ENCODE measurements at places on chromosomes 12 and 14. TPM values are rescaled to one million over a fixed set of nuclear protein-coding genes. Genes with fewer than 3 reads are reported as not detected.

Gene OVCH1
- total RNA-seq, result not detected

Gene TMEM132C
- total RNA-seq, result 8.0 TPM

- no peaks in the 10 kb centered on the region for H3K36me3 ChIP-seq
- peak overlapping the region; percentile 30 for H3K4me3 ChIP-seq
- peak; percentile 93 for DNase-seq
- H3K4me1 ChIP-seq, result peaks cover 8% of the 10 kb centered on the region
- peak overlapping the region; percentile 55 for H3K27ac ChIP-seq
- peaks cover 7% of the 10 kb centered on the region for H3K27me3 ChIP-seq
These were observed 20.1 kb upstream of the CCDC63 start for GRCh38 chr12:110826592-110827200.

Gene MEG3
- 0.22 TPM for total RNA-seq

GRCh38 chr12:90945070-90945649 is 9.8 kb downstream of the CCER1 start:
- DNase-seq, result no peak
- H3K27me3 ChIP-seq, result no peaks in the 10 kb centered on the region
- no peaks in the 10 kb centered on the region for H3K36me3 ChIP-seq
- H3K4me1 ChIP-seq, result peaks cover 8% of the 10 kb centered on the region
- no peak overlapping the region for H3K4me3 ChIP-seq

GRCh38 chr12:42946871-42947381 is 357.4 kb upstream of the PRICKLE1 start:
- no peaks in the 10 kb centered on the region for H3K27me3 ChIP-seq
- H3K4me3 ChIP-seq, result no peak overlapping the region
- no peak overlapping the region for H3K27ac ChIP-seq
- DNase-seq, result no peak

Gene LHX5
- total RNA-seq, result 3.1 TPM

- H3K4me1 ChIP-seq, result peaks cover 27% of the 10 kb centered on the region
- peak overlapping the region; percentile 82 for H3K4me3 ChIP-seq
- peaks cover 11% of the 10 kb centered on the region for H3K27me3 ChIP-seq
- DNase-seq, result peak; percentile 81
- H3K36me3 ChIP-seq, result peaks cover 5% of the 10 kb centered on the region
- peak overlapping the region; percentile 99 for H3K27ac ChIP-seq
These were observed 28.8 kb upstream of the SLC5A8 start for GRCh38 chr12:101238800-101239329.

DNA sequence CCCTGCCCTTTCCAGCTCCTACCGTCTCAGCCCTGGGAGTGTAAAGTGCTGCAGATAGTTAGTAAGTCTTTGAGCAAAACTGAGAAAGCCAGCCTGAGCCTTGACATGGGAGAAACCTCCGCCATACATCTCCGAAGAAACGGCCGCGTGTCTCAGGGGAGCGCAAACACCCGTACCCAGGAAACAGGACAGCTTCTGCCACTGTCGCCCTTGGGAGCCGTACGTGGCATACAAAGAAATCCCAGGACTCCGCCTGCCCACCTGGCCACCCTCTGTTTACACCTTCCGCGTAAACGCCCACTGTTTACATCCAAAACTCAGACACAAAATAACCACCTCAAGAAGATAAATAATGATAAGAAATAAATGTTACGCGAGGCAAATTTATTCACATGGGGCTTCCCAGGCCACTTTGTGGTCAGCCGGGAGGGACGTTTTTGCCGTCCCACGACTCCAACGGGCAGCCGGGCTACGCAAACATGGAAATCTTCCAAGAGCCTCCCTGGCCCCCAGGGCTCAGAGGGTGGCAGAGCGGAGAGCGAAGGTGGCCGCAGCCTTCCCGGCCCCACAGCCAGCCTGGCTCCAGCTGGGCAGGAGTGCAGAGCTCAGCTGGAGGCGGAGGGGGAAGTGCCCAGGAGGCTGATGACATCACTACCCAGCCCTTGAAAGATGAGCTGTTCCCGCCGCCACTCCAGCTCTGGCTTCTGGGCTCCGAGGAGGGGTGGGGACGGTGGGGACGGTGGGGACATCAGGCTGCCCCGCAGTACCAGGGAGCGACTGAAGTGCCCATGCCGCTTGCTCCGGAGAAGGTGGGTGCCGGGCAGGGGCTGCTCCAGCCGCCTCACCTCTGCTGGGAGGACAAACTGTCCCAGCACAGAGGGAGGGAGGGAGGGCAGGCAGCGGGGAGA is at the start of gene BDKRB2:
Gene BDKRB2, plus strand, starts transcription at position 689 of the 908 bp plus-strand sequence. CDS start 32,269 bp downstream, outside the sequence.
- H3K4me3 ChIP-seq, result peak within 1 kb of the TSS; percentile 63
- peaks cover 7% of the 10 kb centered on the region for H3K4me1 ChIP-seq
- peaks cover 3% of the 10 kb centered on the region for H3K27me3 ChIP-seq
- H3K36me3 ChIP-seq, result peaks cover 4% of the 10 kb centered on the region
- peak; percentile 84 for DNase-seq

DNA sequence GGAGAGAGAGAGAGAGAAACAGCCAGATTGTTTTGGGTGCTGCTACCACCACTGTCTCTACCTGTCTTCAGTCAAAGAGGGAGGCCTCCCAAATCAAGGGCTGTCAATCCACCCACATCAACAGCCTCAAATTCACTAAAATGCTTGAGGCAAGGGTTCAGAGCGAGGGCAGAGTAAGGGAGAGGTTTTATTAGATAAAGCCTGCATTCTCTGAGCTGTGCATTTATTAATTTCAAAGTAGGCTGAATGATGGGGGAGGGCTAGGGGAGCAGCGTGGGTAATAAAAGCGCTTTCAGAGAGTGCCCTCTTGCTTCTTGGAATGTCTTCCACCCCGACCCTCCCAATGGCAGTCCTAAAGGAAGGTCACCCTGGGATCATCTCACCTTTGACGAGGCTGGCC is 636.5 kb upstream of the TBX3 start:
- H3K4me3 ChIP-seq, result no peak overlapping the region
- H3K27ac ChIP-seq, result no peak overlapping the region
- DNase-seq, result no peak
- no peaks in the 10 kb centered on the region for H3K27me3 ChIP-seq
- H3K4me1 ChIP-seq, result no peaks in the 10 kb centered on the region
- H3K36me3 ChIP-seq, result no peaks in the 10 kb centered on the region

DNA sequence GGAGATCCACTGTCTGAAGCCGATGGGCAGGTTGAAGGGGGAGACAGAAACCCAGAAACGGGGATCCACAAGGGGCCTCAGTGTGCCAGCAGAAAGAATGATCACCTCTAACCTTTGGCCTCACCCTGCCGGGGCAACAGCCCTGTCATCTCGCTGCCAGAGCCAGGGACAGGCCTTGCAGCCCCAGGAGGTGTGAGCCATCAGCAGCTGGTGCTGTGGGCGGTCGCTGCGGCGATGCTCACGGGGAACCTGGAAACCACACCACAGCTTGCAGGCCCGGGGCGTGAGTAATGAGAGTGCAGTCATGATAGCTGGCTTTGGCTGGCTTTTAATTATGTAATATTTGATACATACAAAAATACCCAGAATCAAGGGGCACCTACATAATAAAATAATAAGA is 4.7 kb upstream of the TTC7B start:
- no peak for DNase-seq
- H3K4me3 ChIP-seq, result no peak overlapping the region
- peaks cover 7% of the 10 kb centered on the region for H3K27me3 ChIP-seq
- H3K36me3 ChIP-seq, result peaks cover 8% of the 10 kb centered on the region
- no peaks in the 10 kb centered on the region for H3K4me1 ChIP-seq
- no peak overlapping the region for H3K27ac ChIP-seq

DNA sequence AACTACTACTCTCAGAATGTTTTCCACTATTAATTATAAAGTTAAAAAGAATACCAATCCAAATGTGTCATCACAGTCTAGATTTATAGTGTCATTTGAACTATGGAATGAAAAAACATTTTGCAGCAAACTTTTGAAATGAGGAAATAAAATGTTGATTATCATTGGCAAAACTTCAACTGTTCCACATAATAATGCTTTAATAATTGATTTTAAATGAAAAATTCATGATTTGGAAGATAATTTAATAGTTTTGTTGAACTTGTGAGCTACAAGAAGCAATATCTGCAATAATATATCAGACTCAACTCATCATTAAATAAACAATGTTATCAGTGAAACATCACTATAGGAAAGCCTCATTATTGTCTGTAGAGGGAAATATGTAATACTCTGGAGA is 48.2 kb upstream of the DCN start:
- no peak overlapping the region for H3K4me3 ChIP-seq
- H3K27me3 ChIP-seq, result no peaks in the 10 kb centered on the region
- DNase-seq, result no peak
- no peak overlapping the region for H3K27ac ChIP-seq

DNA sequence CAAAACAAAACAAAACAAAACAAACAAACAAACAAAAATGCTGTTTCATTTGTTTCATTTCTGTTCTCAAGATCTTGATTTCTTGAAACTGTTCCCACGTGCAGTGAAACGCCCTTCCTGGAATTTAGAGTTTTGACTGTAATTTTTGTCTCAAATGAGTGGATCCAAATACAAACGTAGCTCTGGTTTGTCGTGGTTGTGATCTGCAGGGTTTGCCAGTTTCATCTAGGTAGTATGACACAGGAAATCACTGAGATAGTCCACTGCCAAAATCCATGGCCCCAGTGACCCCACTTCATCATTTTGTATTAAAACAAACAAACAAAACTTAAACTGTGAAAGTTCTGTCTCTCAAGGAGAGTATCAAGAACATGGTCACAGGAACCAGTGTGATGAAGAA is 838.6 kb downstream of the BCL11B start:
- no peaks in the 10 kb centered on the region for H3K27me3 ChIP-seq
- no peak overlapping the region for H3K4me3 ChIP-seq
- H3K4me1 ChIP-seq, result no peaks in the 10 kb centered on the region

Gene NANOG
- 1.3 TPM for total RNA-seq

DNA sequence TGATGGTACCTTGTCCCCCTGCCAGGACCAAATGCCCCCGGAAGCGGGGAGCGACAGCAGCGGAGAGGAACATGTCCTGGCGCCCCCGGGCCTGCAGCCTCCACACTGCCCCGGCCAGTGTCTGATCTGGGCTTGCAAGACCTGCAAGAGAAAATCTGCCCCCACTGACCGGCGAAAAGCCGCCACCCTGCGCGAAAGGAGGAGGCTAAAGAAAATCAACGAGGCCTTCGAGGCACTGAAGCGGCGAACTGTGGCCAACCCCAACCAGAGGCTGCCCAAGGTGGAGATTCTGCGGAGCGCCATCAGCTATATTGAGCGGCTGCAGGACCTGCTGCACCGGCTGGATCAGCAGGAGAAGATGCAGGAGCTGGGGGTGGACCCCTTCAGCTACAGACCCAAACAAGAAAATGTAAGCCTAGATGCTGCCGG is 410 bp downstream of the MYF6 start:
- H3K27me3 ChIP-seq, result peaks cover 13% of the 10 kb centered on the region
- H3K4me1 ChIP-seq, result peaks cover 2% of the 10 kb centered on the region
- DNase-seq, result peak; percentile 27
- H3K36me3 ChIP-seq, result no peaks in the 10 kb centered on the region
- H3K4me3 ChIP-seq, result peak overlapping the region; percentile 83

- H3K36me3 ChIP-seq, result no peaks in the 10 kb centered on the region
- no peaks in the 10 kb centered on the region for H3K4me1 ChIP-seq
- no peak for DNase-seq
These were observed 1316.9 kb upstream of the SEL1L start for GRCh38 chr14:82850576-82850975.

Gene CRIP1
- 49.3 TPM for total RNA-seq

Gene NTN4
- 0.59 TPM for total RNA-seq

- DNase-seq, result no peak
- H3K27ac ChIP-seq, result no peak overlapping the region
- no peaks in the 10 kb centered on the region for H3K36me3 ChIP-seq
- H3K4me1 ChIP-seq, result peaks cover 2% of the 10 kb centered on the region
These were observed 38.0 kb upstream of the PPFIA2 start for GRCh38 chr12:81797100-81797499.

Gene DLK1
- total RNA-seq, result 37.3 TPM

- no peaks in the 10 kb centered on the region for H3K36me3 ChIP-seq
- peak overlapping the region; percentile 18 for H3K4me3 ChIP-seq
- H3K4me1 ChIP-seq, result peaks cover 13% of the 10 kb centered on the region
- peak overlapping the region; percentile 79 for H3K27ac ChIP-seq
- DNase-seq, result no peak
These were observed 6.5 kb upstream of the ATG101 start for GRCh38 chr12:52063082-52063924.

Gene PTPRB
- 0.17 TPM for total RNA-seq

DNA sequence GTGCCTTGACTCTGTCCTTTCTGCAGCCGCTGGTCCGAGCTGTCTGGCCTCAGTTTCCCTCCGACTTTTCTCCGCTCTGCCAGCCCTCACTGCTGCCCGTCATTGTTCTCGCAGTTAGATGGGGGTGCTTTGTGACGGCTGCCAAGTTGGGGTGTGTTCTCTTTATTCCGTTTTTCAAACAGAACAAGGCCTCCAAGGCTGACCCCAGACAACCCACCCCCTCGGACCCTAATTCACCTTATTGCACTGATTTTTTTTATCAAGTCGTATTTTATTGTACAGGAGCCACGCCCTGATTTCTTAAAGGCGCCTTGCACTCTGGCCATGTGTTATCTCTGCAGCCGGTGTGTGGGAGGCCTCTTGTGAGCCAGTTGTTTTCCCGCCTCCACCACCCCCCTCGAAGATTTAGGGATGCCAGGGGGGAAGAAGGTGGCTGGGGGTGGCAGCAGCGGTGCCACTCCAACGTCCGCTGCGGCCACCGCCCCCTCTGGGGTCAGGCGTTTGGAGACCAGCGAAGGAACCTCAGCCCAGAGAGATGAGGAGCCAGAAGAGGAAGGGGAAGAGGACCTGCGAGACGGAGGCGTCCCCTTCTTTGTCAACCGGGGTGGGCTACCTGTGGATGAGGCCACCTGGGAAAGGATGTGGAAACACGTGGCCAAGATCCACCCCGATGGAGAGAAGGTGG is 1.3 kb downstream of the VASH1 start:
- peak overlapping the region; percentile 94 for H3K27ac ChIP-seq
- peaks cover 13% of the 10 kb centered on the region for H3K4me1 ChIP-seq
- peak overlapping the region; percentile 93 for H3K4me3 ChIP-seq
- no peak for DNase-seq
- H3K36me3 ChIP-seq, result peaks cover 7% of the 10 kb centered on the region

- no peaks in the 10 kb centered on the region for H3K36me3 ChIP-seq
- no peaks in the 10 kb centered on the region for H3K27me3 ChIP-seq
- H3K4me3 ChIP-seq, result no peak overlapping the region
- DNase-seq, result no peak
These were observed 460.1 kb downstream of the NAV3 start for GRCh38 chr12:78290606-78291345.

DNA sequence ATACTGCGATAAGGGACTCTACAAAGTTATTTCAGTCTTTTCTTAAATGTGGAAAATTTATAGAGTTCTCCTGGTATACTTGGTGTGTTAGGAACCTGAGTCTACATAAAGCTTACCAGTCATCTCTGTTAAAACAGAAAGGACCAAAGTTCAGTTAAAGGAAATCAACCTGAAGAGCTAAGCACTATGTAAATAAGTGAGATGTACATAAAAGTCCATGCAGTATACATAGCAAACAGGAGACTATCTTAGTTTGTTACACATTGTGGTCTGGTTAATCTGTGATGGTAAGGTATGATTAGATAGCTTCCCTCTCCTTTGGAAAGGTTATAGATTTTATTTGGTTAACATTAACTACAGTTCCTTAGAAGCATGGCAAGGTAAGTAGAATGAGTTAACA is 75.9 kb downstream of the ATP2B1 start:
- no peaks in the 10 kb centered on the region for H3K36me3 ChIP-seq
- H3K4me3 ChIP-seq, result no peak overlapping the region
- H3K27me3 ChIP-seq, result no peaks in the 10 kb centered on the region
- no peak overlapping the region for H3K27ac ChIP-seq
- no peaks in the 10 kb centered on the region for H3K4me1 ChIP-seq

Measured in glutamatergic neuron (in vitro differentiated cells).